HFFc6 (cell line): ENCODE measurements at places on chromosomes 4 and X.

DNA sequence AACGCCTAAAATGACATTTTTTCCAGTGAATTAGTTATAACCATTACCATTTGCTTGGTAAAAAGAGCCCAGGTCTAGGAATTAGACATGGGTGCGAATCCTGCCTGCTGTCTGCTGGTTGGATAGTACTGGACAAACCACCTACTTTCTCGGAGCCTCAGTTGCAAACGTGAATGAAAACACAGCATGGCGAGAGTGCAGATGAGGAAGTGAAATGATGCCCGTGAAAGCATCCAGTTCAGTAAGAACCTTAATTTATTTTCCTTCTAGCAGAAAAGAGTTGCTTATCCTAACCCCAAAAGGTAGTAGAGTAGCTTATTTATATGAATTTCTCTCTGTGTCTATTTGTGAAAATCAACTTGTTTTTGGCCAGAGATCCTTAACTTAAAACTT lies 171.4 kb upstream of the GALNT7 start:
- no peak for DNase-seq

DNA sequence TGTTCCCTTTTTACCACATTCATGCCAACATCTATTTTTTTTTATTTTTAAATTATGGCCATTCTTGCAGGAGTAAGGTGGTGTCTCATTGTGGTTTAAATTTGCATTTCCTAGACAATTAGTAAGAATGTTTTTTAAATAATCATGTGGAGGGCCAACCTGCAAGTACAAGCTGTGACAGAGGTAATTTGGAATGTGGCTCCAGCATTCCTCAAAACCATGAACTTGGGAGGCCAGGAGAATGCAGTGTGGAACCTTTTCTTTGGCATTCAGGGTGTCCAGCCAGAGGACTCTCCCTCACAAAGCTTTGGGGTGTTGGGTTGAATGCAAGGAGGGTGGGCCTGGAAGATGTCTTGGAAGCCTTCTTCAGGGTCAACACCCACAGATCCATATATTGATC lies 7.3 kb upstream of the TMEM185A start:
- peak; percentile 15 for DNase-seq

GRCh38 chr4:7554905-7555304 lies 120.2 kb upstream of the PSAPL1 start:
- DNase-seq: no peak

DNA sequence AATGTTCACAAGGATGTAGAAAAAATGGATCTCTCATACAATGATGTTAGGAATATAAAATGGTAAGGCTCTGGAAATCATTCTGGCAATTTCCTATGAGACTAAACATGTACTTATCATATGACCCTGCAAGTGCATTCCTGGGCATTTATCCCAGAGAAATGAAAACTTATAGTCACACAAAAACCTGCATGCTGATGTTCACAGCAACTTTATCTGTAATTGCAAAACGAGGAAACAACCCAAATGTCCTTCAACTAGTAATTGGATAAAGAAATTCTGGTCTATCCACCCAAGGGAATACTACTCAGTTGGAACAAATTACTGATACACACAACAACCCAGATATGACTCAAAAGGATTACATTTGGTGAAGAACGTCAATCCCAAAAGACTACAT lies 14.5 kb downstream of the ZCCHC18 start:
- no peak for DNase-seq

- DNase-seq: no peak
These were observed 375.8 kb upstream of the CXorf51B start for GRCh38 chrX:146433771-146434170.

DNA sequence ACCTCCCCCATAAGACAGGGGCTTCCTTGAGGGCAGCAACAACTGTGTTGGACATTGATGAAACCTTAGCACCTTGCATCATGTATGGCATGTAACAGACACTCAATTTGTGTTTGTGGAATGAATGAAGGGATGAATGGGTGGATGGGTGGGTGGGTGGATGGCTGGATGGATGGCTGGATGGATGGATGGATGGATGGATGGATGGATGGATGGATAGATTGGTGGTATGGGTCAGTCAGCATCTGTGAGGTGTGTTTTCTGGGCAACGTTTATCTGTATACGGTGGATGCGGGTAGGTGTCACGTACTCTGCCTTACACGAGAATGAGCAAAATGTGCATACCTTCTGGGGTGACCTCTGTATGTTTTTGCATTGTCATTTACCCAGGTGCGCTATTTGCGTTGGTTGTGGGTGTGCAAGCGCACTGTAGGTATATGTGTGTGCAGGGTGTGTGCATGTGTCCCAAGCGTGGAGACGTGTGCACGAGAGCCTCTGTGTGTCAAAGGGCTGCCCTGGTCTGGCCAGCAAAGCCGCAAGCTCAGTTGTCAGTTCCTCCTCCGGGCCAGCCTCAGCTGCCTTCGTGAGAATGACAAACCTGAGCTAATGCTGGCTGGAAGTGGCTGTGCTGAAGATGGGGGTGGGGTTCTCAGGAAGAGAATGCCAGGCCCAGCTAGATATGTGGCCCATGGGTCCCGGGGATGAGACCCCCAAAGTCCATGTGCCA lies 26.5 kb downstream of the ELF4 start:
- no peak for DNase-seq

DNA sequence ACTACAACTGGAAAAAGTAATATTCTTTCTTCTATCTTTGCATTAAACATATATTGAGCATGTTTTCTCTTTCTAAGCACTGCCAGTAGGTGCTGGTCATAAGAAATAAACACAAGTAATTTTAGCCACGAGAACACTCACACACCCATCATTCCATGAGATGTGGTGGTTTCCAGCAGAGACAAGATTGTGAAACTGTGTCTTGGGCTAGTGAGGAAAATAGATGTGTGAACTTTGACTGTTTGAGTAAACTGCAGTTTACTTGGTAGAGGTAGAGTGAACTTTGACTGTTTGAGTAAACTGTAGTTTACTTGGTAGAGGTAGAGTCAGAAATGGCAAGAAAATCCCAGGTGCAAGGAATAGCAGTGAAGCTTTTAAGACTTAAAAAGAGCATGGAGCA lies 300.9 kb upstream of the HS3ST1 start:
- no peak for DNase-seq

GRCh38 chr4:175953960-175954521 lies 111.6 kb upstream of the WDR17 start:
- no peak for DNase-seq

GRCh38 chr4:125187226-125188176 lies 127.3 kb upstream of the FAT4 start:
- peak; percentile 78 for DNase-seq

DNA sequence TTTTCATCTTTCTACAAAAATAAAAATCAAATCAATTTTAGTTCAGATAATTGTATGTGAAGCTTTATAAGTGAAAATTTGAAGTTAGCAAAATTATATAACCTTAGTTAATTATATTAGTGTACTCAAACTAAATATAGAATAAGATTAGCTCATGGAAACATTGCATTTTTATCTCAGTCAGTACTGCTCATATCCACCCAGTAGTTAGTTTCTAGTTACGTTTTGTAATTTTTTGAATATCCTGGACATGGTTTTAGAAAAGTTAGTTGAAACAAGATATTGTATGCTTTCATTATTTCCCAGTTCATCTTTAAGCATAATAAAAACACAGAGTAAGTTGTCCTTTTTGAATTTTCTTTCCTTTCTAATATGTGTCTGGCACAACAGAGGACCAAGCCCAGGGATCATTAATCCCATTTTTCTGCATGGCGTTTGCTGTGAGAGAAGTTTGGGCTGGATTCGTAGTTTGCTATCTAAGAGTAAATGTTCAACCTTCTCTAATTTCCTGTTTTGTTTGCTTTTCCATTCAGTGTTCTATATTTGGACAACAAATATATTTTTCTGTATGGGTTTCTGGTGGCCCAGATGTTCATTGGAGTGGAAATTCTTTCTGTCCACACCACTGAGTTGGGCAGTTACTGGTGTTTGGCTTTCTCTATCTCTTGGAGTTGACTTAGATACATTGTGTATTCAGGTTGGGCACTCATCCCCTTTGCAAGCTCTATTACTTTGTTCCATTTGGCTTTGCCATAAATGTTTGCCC lies 12.1 kb downstream of the TBL1X start:
- no peak for DNase-seq

- DNase-seq: no peak
These were observed 59.2 kb downstream of the CPZ start for GRCh38 chr4:8651661-8652180.

DNA sequence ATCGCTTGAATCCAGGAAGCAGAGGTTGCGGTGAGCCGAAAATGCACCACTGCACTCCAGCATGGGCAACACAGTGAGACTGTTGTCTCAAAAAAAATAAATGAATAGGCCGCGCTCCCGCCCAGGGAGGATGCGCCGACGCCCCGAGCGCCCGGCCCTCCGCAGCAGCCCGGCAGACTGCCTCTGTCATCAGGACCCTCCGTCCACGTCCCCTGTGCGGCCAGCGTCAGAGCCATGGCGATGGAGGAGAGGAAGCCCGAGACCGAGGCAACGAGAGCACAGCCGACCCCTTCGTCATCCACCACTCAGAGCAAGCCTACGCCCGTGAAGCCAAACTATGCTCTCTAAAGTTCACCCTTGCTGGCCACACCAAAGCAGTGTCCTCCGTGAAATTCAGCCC lies 21.4 kb downstream of the LIAS start:
- no peak for DNase-seq

DNA sequence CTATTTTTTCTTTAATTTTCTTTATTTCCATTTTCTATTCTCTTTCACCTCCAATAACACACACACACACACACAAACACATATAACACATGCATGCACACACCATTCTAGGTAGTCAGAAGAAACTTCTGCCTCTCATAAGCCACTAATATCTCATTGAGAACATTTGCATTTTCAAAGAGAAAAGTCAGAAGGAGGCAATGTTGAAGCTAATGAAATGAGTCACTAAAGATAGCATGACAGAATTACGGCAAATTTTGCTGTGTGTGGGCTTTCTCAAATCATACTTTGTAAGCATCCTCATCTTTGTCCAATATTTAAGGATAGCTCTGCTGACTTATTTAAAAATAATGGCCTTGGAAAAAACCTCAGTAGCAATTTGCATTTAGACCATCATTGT lies 291.3 kb downstream of the GUCY2F start:
- no peak for DNase-seq

DNA sequence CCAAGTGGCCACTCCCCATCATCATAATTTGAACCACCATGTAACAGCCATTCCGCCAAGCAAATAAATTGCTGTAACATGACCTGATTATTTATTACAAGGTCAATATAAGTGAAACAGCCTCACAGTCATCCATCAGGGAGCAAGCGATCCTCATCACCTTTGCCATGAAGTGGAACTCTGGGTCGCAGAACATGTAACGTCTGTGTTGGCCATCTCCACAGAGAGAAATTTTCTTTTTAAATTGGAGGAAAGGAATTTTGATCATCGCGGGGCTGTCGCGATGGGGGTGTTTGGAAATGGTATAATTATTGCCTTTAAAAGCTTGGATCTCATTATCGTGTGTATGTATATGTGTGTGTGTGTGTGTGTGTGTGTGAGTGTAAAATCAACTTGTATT lies 90.2 kb downstream of the SHOX start:
- DNase-seq: no peak

GRCh38 chr4:48175806-48176205 lies 41.8 kb upstream of the TXK start:
- no peak for DNase-seq

DNA sequence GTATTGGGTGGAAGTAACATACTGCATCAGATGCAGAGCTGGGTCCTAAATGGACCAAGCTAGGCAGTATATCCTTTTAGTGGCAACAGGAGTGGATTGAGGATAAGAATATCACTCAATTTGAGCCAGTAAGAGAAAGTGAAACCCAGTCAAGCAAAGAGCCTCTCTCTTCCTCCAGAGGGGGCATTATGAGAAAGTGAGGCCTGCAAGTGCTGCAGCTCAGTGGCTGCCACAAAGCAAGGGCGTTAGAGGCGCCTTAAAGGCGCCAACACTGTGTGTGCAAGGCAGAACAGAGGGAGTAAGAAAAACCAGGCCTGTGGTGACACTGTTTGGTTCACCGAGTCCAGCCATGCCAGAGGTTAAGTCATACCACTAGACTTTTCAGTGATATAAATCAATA lies 17.5 kb downstream of the STX18 start:
- no peak for DNase-seq

DNA sequence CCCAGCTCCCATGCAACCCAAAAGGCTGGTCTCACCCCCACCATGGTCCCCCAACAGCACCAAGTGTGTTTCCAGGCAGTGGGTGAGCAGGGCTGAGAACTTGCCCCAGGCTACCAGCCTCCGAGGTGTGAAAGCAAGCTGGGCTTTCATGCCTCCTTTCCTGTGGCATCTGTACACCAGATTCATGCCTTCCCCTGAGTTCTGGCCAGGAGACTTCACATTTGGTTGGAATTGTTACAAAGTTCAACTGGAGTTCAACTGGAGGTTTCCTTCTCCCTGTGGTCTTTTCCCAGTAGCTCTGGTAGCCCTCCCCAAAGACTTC lies 77.6 kb upstream of the RAB40AL start:
- no peak for DNase-seq

DNA sequence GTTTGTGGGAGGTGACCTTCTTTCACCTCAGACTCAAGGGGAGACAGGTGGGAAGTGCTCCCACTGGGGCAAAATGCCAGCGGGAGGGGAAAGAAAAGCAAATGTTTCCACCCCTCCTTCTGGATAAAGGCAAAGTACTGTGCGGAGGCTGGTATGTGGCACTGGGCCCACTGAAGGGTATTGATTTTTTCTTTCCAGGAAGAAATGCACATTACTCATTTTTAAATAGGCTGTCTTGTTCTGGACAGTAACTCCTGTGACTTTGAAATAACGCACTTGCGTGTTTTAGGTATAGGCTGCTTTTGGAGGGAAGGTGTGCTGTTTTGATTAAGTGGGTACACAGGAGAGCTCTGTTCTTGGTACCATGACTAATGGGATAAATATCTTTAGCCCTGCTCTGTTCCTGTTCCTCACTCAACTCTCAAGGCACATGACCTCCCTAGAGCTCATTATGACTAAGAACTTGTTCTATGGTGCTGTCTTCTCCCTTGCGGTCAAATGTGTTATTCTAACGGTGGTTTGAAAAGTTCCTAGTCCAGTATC lies 40.7 kb upstream of the MBTPS2 start:
- DNase-seq: no peak

GRCh38 chr4:185554365-185555126 lies 19.2 kb upstream of the PDLIM3 start:
- no peak for DNase-seq

GRCh38 chrX:149487292-149487691 lies 17.8 kb downstream of the IDS start:
- DNase-seq: no peak

- no peak for DNase-seq
These were observed 283.4 kb downstream of the BCOR start for GRCh38 chrX:39814391-39814790.

DNA sequence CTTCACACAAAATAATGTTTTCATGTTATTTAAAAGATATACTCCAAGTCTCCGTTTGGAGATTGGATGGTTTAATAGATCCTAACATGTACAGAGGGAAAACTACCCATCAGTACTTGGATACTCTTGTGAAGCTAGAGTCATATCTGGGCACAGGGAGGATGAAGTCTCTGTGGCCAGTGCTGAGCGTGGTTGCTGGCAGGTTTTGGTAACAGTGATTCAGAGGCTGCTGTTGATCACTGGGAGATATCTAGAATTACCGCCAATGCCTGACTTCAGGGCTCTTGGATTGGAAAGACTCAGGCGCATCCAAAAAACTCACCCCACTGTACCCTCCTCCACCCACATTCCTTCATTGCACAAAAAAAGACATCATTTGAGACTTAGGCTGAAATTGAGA lies 107.2 kb upstream of the PGRMC2 start:
- no peak for DNase-seq
